ENCODE measurements at places on chromosomes 4 and X.

DNA sequence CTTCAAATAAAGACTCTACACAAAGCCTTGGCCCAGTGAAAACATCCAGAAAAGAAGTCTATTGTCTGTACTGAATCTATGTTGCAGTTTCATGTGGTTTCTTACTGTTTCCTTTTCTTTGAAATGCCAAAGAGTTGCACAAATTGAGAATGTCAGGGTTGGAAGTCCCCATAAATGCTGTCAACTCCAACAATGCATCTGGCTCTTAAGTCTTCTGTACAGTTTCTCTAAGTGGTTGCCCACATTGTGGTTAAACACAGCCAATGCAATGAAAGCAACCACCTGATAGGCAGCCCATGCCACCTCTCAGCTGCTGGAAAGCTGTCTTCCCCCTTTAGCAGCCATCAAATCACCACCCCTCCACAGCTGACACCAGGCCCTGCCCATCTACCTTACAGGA lies 67.2 kb upstream of the C1GALT1C1 start:
- no peak for DNase-seq

- DNase-seq, result no peak
These were observed 979 bp downstream of the EFNB1 start for GRCh38 chrX:68829582-68830418.

DNA sequence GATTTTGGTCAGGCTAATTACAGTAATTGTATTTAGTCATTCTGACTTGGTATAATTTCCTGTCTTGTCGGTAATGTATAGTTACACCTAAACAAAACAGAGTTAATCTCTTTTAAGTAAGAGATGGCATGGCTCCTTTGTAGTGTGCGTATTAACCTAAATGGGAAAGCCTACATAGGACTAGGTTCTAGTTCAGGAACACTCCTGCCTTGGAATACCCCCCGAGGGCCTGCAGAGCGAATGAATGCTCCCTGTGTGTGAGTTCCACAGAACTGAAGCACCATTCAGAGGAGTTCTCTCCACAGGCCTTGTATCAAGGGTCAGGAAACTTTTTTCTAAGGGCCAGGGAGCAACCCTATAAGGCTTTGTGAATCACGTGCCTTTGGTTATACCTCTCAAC lies 44.9 kb upstream of the STIM2 start:
- no peak for DNase-seq

GRCh38 chrX:35890699-35891098 lies 28.8 kb upstream of the CFAP47 start:
- DNase-seq, result no peak

GRCh38 chrX:21225643-21226042 lies 148.6 kb upstream of the CNKSR2 start:
- DNase-seq, result no peak

- DNase-seq, result no peak
These were observed 14.5 kb downstream of the LONRF3 start for GRCh38 chrX:118988911-118989310.

GRCh38 chr4:2869659-2870058 lies 26.0 kb downstream of the ADD1 start:
- no peak for DNase-seq

DNA sequence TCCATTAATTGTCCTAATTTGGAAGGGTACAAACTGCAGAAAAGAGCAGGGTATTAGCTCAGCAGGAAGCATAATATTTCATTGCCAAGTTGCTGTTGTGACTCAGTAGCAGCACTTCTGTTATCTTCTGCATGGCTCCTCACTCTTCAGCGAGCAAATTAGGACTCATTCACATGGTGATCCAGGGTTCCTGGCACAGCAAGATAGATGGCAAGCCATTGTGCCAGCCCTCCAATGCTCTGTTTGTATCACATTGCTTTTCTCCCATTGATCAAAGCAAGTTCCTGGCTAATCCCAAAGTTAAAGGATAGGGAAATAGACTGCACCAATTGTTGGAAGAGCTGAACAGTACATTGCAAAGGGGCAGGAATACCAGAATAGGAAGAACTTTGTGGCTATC lies 382.5 kb upstream of the ATOH1 start:
- DNase-seq, result no peak

- no peak for DNase-seq
These were observed 8.6 kb upstream of the TKTL2 start for GRCh38 chr4:163482190-163482589.

GRCh38 chr4:6162885-6163284 lies 37.5 kb downstream of the JAKMIP1 start:
- no peak for DNase-seq

GRCh38 chrX:16278927-16279326 lies 111.6 kb downstream of the MAGEB17 start:
- peak; percentile 0 for DNase-seq

DNA sequence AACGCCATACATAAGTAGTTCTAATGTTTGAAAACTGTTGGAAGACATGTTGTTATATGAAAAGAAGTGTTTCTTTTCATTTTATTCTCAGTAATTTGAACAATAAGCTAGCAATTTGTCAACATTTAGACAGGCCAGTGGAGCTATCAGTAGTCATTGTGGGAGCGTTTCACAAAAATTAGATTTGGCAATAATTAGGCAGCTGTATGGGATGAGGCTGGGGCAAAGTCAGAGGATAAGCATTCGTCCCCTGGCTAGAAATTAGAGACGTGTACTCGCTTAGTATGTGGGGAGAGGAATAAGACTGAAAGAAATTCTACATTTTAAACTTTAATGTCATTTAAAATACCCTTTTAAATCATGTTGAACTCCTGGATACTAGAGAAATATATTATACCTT lies 70.6 kb downstream of the TMEM144 start:
- DNase-seq, result no peak

- DNase-seq, result no peak
These were observed 298.8 kb upstream of the NOCT start for GRCh38 chr4:138716559-138717335.

DNA sequence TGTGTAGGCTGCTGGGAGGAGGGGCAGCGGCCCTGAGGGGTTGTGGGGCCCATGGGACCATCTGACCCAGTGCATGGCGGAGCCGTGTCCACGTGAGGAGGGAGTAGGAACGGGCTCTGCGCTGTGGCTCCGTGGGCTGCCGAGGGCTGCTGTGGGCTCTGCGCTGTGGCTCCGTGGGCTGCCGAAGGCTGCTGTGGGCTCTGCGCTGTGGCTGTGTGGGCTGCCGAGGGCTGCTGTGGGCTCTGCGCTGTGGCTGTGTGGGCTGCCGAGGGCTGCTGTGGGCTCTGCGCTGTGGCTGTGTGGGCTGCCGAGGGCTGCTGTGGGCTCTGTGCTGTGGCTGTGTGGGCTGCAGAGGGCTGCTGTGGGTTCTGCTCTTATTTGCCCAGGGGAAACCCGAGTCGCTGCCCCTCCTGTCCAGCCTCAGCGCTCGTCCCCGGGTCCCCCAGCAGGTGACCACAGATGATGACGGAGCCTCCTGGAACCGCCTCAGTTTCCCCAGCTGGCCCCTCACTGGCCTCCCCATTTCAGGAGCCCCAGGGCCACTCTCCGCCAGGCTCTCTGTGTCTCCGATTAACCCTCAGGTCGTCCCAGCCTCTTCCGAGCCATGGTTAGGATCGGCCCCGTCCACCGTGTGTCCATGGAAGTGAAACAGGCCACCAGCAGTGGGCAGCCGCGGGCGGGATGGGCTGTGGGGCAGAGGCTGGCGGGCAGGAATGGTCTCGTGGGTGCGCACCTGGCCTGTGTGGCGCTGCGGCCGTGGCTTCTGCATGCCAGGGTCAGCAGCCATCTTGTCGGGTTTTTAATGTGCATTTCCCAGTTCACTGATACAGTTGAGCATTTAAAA lies 20.0 kb downstream of the PCGF3 start:
- no peak for DNase-seq

- DNase-seq, result no peak
These were observed 142.4 kb upstream of the CPXCR1 start for GRCh38 chrX:88604433-88605221.

GRCh38 chr4:53421791-53422190 lies 44.4 kb downstream of the FIP1L1 start:
- DNase-seq, result no peak

GRCh38 chr4:7587433-7588405 lies 153.0 kb upstream of the PSAPL1 start:
- no peak for DNase-seq

GRCh38 chr4:168643796-168644159 lies 146.9 kb downstream of the PALLD start:
- DNase-seq, result no peak

- peak; percentile 73 for DNase-seq
These were observed 692 bp downstream of the ZFX start for GRCh38 chrX:24150051-24150790.

DNA sequence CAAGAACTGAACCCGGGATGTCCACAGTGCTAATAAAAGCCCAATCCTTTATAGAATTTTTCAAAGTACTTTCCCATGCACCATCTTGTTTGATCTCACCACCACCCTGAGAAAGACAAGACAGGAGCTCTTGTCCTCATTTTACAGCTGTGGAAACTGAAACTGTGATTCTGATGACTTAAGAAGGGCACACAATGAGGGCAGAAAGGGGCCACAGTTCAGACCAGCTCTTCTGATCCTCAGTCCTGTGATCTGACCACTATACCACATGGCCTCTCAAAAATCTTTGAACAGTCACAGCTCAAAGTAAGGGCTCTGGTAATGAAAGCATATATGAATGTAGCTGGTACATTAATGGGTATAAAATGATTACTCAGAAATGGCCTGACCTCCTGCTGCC lies 127.3 kb upstream of the CPEB2 start:
- DNase-seq, result no peak

DNA sequence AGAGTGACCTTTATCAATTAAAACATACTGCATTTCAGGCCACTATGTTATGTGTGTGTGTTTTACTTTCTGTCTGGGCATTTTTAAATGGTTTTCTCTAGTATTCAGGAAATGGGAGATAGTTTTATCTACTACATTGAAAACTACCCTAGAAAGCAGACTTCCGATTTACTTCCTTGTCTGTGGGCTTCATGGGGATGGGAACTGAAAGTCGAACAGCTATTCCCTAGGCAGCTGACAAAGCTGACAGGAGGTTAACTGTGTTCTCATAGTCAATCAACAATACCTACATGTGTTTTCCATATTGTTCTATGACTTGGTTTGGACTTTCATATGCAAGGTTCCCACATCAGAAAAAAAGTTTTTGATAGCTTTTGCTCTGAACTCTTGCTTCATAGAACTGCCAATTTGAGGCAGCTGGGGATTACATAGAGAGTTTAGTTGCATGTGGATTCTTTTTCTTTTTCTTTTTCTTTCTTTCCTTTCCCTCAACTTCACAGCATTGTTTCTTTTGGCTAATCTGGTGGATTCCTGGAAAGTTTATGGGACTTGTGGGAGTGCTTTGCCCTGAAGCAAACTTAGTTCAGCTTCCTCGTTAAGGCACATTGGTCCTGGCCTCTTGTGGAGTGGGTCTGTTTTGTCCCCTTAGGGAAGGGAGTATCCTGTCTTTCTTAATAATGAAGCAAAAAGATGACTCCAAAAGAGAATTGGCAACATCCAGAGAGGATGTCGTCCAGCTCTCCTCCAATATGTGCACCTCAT lies 327.1 kb upstream of the GIMD1 start:
- no peak for DNase-seq

GRCh38 chr4:146142768-146143167 lies 32.8 kb upstream of the LSM6 start:
- no peak for DNase-seq

DNA sequence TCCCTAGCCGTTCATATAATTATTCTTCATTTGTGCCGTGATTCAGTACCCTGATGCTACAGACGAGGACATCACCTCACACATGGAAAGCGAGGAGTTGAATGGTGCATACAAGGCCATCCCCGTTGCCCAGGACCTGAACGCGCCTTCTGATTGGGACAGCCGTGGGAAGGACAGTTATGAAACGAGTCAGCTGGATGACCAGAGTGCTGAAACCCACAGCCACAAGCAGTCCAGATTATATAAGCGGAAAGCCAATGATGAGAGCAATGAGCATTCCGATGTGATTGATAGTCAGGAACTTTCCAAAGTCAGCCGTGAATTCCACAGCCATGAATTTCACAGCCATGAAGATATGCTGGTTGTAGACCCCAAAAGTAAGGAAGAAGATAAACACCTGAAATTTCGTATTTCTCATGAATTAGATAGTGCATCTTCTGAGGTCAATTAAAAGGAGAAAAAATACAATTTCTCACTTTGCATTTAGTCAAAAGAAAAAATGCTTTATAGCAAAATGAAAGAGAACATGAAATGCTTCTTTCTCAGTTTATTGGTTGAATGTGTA lies 7.0 kb downstream of the SPP1 start:
- DNase-seq, result no peak

- no peak for DNase-seq
These were observed 81.1 kb downstream of the FAAH2 start for GRCh38 chrX:57367649-57368048.

GRCh38 chr4:153564630-153565525 lies 98.7 kb downstream of the TMEM131L start:
- no peak for DNase-seq

DNA sequence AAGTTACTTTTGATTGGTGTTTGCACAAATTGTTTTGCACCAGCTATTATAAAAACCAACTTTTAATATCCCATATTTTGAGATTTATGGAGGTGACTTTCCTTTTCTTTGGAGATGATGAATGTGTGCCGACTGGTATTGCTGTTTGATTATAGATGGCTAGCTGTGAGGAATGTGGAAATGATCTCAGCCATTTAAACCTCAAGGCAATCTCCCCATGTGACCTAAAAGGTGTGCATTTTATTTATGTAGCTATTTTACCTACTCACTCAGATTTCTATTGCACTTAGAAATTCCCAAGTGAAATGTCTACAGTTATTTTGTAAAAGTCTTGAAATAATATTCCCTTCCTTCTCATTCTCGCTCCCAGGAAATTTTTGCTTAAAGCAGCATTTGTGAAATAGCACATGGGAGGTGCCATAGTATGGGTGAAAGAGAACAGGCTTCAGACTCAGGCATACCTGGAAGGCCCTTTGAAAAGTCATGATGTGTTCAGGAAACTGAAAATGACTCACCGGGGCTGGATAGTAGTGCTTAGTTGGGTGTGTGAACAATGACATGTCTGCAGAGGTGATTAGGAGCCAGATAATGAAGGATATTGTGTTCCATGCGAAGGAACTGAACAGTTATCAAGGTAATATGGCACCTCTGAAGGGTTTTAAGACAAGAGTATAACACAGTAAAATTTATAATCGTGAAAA lies 247.6 kb downstream of the CBLL2 start:
- no peak for DNase-seq

GRCh38 chr4:8340781-8341241 lies 71.3 kb downstream of the HTRA3 start:
- DNase-seq, result no peak

- no peak for DNase-seq
These were observed 17.3 kb upstream of the BBS12 start for GRCh38 chr4:122715221-122715620.

- DNase-seq, result no peak
These were observed 162.9 kb upstream of the NOCT start for GRCh38 chr4:138852681-138853080.

DNA sequence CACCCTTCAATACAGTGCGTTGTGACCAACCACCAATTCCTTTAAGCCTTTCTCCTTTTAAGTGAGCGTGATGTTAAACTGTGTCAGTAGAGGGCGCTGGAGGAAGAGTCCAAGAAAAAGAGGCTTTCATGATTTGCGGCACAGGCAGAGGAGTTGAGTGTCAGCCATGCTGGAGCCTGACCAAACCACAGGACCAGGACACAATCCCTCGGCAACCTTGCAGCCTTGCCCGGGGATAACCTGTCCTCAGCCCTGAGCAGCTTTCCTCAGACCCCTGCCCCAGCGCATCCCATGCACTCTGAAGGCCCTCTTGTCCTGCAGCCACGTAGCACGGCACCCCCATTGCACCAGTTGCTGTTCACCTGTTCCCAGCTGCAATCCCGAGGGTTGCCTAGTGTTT lies 53.5 kb upstream of the SMIM31 start:
- no peak for DNase-seq

GRCh38 chrX:146863566-146863965 lies 49.0 kb upstream of the CXorf51A start:
- DNase-seq, result no peak

- no peak for DNase-seq
These were observed 172.1 kb upstream of the SLC7A11 start for GRCh38 chr4:138414202-138414601.

Measured in stimulated activated CD4-positive, alpha-beta T cell treated with anti-CD3 and anti-CD28 coated beads, TNF-alpha, amount 100 ng/mL, for 48 hours (primary cell).